Hepatic stellate cell (primary cell): ENCODE measurements at places on chromosomes 5 and 9.

- DNase-seq, result no peak
These were observed 74.6 kb upstream of the HSPA9 start for GRCh38 chr5:138649775-138650174.

- no peak for DNase-seq
These were observed 52.0 kb upstream of the DAPK1 start for GRCh38 chr9:87445646-87446045.

GRCh38 chr9:19030899-19031298 is 2.1 kb downstream of the SAXO1 start:
- DNase-seq, result no peak

GRCh38 chr9:93329629-93330280 is 121.7 kb upstream of the FAM120A start:
- no peak for DNase-seq

DNA sequence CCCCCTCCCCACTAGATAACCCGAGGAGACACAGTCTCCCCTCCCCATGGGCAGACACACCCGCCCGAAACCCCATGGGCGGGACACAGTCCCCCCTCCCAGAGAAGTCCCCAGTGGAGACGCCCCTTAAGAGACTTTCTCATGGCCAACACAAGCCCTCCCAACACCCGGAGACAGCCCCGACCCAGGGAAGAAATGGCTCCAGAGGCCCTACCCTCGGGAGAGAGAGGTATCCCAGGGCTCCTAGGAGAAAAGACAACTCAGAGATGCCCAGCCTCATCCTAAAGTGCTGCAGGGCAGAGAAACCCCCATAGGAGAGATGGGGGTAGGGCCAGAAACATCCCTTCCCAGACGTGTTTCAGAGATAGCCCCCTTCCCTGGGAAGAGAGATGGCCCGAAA is 27.4 kb downstream of the PCDH1 start:
- peak; percentile 37 for DNase-seq
